ENCODE measurements at places on chromosomes 5 and 9.

DNA sequence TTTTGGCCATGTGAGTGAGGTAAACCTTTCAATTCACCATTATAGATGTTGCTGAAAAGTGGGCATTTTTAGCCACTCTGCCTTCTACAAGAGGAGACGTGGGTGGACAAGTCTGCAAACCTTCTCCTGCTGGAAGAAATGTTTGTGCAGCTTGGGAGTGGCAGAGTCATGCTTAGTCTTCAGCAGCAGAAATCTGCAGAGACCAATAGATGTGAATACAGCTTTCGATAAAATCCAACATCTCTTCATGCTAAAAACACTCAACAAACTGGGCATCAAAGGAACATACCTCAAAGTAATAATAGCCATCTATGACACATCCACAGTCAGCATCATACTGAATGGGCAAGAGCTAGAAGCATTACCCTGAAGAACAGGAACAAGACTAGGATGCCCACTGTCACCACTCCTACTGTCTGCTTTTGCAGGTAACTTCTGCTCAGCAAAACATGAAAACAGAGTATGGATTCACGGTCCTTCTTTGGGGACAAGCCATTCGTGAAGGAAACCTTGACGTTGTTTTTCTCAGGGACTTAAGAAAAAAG lies 91.3 kb downstream of the RALGPS1 start:
- DNase-seq = no peak

GRCh38 chr5:10295619-10296326 lies 11.9 kb downstream of the CMBL start:
- no peak for DNase-seq

DNA sequence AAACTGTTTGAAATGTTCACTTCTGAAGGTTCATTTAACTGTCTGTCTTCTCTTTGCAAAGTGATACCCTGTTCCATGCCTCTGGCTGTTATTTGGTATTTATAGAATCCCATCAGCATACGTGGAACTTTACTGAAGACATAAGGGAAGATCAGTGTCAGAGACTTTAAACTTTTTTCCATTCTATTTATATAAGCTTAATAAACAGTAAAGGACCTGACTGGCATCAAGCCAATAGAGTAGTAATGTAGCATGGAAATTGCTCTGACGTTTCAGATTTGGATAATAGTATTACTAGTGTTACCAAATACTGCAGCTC lies 94.9 kb upstream of the MINAR2 start:
- DNase-seq = no peak

GRCh38 chr9:112783551-112783954 lies 33.0 kb downstream of the SNX30 start:
- DNase-seq = no peak

- DNase-seq = no peak
Observed at GRCh38 chr5:171205375-171205774, 103.7 kb upstream of the TLX3 start.

GRCh38 chr5:39526914-39527477 lies 102.2 kb upstream of the DAB2 start:
- DNase-seq = no peak

DNA sequence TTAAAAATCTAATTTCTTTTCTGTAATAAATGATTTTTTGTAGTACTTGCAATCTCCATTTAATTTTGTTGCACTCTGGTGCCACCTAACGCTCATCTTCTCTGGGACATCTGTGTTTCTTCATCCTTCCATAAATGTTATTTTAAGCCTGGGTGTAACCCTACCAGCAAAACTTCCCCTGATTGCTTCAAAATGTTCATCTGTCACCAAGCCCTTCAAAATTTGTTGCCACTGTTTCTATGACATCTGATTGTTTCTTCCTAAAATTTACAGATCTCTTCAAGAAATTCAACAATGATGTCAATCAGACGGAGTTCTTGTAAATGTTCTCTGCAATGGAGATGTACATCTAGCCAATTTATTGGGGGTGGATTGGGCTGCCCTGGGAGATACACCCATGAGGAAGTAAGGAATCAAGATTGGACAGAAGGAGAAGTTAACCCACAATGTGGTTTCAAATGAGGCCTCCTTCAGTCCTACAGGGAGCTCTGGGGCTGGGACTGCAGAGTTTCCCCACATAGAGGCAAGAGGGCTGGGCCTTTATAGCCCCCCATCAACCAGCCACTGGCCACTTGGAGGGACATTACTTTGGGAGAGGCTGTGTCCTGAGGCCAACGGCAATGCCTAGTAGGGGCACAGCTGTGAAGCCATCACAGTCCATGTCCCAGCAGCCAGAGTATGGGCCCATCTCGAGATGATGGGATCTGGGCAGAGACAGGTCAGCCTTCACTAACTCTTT lies 23.3 kb downstream of the MCTP1 start:
- no peak for DNase-seq

- DNase-seq = no peak
Observed at GRCh38 chr9:7285199-7285598, 514.4 kb downstream of the DMAC1 start.

- no peak for DNase-seq
Observed at GRCh38 chr9:33439731-33440130, 7.7 kb downstream of the AQP3 start.

GRCh38 chr5:76104027-76104426 lies 20.8 kb downstream of the SV2C start:
- no peak for DNase-seq

DNA sequence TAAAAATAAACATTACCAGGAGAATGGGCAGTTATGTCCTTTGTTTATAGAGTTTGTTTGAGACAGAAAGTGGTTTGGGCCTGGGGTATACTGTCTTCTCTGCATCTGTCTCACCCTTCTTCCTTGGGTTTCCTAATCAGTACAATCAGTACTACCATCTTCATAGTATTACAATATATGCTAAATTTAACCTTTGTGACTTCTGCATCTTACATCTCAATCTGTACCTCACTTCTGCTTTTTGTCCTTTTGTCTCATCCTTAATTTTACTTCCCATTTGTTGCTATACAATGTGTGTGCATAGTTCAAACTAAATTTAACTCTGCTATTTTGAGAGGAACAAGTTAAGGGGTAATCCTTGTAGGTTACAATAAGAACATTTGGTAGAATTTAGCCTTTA lies 19.6 kb downstream of the FBXO38 start:
- DNase-seq = no peak

DNA sequence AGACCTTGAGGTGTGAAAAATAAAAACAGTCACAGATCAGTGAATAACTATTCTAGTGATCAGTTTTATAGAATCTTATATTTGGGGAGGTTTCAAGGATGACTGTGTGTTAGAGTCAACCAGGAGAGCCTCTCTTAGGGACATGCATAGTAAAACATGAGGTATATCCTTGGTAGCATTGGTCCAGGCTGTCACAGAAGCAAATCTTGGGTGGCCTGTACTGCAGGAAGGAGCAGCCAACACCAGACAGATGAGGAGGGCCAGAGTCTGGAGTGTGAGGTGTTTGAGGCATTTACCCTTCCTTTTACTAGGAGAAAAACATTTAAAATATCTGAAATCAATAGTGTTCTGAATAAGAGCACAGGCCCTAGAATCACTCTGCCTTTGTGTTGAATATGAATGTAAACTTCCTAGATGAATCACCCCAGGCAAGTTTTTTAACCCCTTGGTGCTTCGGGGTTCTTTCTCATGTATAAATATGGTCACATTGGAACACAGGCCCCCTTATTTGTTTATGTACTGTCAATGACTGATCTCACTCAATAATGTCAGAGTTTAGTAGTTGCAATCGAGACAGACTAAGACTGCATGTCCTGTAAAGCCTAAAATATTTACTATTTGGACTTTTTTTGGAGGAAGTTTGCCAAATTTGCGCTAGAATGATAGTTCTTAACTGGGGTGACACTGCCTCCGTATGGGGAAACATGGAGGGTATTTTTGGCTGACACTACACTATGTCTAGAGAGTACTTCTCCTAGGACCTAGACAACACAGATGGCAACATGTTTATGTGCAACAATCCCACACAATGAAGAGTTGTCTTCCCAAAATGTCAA lies 416.5 kb upstream of the POU5F2 start:
- no peak for DNase-seq
